ENCODE measurements at places on chromosomes 12 and 14.

DNA sequence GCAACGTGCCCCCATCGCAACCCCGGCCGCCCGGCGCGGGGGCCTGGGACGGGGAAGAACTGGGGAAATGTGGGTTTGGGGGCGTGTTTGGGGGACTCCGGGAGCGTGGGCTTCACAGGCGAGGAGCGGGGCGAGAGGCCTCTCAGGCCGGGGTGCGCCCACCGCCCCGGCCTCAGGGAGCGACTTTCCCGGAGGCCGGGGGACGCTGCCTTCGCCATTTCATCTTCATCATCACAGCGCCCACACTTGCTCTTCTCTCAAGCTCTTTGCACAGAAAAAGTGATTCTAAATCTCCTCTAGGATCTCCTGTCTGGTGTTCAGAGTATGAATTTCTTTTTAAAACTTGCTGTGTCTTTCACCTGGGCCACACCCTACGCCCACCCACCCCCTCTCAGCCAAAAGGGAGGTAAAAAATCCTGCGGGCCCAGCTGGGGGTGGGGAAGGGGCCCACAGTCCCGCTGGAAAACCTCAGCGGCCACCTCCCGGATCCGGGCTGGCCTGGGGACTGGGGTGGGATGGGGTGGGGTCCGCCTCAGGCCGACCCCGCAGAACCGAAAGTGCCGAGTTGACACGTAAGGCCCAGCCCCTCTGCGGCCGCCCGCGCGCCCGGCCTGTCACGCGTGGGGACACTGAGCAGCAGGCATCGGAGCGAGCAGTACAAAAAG lies 7.4 kb downstream of the CDKN1B start:
- DNase-seq: peak; percentile 8

GRCh38 chr12:100567945-100568344 lies 5.5 kb upstream of the GAS2L3 start:
- no peak for DNase-seq

- no peak for DNase-seq
Observed at GRCh38 chr12:60398547-60398946, 802.7 kb downstream of the SLC16A7 start.

DNA sequence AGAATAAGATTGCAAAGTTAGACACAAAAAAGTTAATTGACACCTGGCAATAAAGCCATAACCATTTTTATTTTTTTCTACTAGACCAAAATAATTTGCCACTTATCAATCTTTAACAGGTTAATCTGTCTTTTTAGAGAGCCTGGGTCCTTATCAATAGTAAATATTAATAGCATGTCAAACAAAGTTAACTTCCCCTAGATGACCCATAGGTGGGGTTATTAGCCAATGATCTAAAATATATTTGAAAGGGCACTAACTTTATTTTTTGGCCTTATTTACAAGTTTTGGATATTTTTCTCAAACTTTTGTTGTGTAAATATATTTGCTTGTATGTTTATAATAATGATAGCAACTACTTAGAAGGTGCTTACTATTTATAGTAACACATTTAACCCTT lies 3.9 kb downstream of the ANKRD33 start:
- peak; percentile 4 for DNase-seq

DNA sequence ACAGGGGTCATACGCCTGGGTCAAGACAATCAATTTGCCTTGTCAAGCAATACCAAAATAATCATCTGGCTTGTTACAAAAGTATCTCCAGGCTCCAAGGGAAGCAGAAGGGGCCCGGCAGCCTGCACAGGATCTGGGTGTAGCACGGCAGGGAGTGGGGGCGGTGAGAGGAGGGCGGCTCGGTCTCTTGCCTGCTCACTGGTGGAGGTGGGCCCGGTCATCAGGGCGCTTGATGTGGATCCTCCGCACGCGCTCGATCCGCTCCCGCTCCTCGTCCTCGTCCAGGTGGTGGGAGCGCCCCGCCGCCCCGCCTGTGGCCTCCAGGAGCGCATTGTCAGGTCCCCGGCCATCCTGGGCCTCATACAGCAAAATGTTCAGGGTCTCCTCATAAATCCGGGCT lies 25.7 kb downstream of the KCTD10 start:
- no peak for DNase-seq

DNA sequence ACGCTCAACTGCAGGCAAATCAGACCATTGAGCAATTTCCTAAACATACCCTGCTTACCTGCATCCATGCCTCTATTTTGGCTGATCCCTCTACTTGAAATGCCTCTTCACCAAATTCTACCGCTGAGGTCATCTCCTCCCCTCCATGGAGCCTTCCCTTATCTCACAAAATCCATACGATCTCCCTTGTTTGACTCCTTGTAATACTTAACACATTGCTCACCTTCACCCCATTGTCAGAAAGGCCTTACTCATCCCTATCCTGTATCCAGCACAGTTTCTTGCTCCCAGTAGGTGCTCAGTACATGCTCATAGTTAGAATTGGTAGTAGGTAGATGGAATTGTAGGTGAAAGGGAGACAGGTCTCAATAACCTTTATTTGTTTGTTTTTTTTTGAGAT lies 5.4 kb downstream of the DDN start:
- no peak for DNase-seq

DNA sequence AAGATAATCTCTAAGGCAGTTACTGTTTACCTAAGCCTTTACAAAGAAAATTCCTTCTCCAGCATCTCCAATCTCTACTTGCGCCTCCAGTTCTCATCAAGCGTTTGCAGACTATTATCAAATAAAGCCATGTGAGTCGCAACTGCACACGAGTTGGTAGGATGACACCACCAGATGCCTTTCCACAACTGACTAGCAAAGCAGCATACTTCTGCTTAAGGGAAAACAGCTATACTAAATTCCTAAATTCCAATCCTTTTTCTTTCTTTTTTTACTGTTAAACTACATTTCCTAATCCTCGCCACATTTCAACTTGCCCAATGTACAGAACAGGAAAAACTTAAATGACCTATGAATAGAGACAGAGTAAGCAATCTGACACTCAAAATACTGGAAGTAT lies 166.7 kb downstream of the ITPR2 start:
- no peak for DNase-seq

DNA sequence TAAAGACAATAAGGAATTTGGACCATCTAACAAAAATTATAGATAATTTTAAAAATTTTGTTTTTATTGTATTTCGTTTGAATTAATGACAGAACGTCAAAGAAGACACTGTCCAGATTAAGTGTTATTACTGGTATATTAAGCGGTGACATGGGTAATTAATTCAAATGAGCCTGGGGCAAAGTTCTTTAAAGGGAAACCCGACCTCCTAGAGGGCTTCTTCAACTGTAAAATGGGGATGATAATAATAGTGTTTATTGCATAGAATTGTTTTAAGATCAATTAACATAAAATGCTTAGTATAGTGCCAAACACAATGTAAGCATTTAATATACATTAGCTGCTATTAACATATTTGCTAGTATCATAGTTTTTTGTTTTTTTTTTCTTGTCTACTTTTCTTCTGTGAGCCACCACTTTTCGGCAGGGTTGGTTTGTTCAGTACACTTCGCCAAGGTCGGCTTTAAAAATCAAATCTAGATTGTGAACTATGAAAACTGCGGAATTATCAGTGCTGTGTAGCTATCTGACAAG lies 514 bp upstream of the LARP4 start:
- DNase-seq: peak; percentile 64

DNA sequence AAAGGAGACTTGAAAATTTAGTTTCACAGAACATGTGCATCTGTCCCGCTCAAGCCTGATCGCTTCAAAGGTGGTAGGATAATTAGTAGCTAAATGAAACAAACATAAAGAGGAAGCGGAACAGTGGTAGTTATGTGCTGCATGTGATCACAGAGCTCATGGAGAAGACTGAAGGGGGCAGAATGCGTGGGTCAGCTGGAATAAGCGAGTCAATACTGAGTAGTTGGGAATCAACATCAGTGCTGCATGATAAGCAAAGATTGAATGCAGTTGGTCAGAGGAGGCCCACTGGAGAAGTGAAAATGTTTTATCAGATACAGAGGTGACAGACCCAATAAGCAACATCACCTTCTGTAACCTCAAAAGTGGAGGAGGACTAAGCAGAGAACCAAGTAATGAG lies 95.1 kb upstream of the RFX4 start:
- DNase-seq: no peak

- DNase-seq: no peak
Observed at GRCh38 chr14:29674566-29675285, 252.9 kb downstream of the PRKD1 start.

DNA sequence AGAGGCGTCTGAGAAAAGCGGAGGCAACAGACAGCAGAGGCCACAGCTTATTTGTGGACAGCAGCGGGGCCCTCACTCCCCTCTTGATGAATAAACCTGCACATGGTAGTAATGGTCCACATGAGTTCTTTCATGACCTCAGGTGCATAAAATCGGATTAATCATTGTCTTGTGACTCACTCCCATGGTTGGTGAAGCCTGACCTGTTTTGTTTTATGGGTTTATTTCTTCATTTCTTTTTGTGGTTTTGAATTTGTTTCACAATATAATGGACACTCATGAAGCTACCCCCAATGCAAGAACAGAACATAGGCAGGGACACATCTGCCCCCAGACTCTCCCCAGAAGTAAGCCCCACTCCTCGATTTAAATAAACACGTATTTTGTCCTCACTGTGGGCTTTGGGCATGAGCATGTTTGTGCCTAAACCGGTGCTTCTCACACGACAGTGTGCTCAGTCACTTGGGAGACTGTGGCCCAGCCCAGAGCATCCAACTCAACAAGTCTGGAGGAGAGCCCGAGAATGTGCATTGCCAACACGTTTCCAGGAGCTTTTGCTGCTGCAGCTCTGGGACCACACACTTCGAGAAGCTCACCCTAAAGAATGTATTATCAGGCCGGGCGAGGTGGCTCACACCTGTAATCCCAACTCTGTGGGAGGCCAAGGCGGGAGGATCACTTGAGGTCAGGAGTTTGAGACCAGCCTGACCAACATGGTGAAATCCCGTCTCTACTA lies 116.1 kb downstream of the SCARB1 start:
- no peak for DNase-seq

DNA sequence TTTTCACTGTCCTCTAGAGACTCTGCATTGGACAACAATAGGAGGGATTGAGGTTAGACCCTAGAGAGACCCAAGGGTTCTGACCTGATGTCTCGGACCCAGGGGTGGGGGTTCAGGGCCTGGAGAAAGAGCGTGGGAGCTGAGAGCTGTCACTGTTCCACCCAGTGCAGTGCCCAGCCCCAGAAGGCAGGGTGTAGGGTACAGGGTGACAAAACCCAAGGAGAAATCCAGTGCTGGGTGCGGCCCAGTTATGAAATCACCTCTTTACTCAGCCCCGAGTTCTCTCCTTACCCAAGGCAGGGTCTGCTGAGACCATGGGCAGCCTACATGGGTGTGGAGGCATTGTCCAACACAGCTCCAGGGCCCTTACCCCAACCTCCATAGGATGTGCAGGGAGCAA lies 2.6 kb downstream of the AQP2 start:
- no peak for DNase-seq

- DNase-seq: peak; percentile 52
Observed at GRCh38 chr12:95548056-95548538, 3.2 kb downstream of the USP44 start.

- DNase-seq: no peak
Observed at GRCh38 chr12:27859648-27860047, 79.6 kb upstream of the MANSC4 start.

GRCh38 chr14:50121486-50121885 lies 5.1 kb upstream of the VCPKMT start:
- DNase-seq: peak; percentile 52

- DNase-seq: no peak
Observed at GRCh38 chr12:59700153-59700450, 104.3 kb downstream of the SLC16A7 start.

DNA sequence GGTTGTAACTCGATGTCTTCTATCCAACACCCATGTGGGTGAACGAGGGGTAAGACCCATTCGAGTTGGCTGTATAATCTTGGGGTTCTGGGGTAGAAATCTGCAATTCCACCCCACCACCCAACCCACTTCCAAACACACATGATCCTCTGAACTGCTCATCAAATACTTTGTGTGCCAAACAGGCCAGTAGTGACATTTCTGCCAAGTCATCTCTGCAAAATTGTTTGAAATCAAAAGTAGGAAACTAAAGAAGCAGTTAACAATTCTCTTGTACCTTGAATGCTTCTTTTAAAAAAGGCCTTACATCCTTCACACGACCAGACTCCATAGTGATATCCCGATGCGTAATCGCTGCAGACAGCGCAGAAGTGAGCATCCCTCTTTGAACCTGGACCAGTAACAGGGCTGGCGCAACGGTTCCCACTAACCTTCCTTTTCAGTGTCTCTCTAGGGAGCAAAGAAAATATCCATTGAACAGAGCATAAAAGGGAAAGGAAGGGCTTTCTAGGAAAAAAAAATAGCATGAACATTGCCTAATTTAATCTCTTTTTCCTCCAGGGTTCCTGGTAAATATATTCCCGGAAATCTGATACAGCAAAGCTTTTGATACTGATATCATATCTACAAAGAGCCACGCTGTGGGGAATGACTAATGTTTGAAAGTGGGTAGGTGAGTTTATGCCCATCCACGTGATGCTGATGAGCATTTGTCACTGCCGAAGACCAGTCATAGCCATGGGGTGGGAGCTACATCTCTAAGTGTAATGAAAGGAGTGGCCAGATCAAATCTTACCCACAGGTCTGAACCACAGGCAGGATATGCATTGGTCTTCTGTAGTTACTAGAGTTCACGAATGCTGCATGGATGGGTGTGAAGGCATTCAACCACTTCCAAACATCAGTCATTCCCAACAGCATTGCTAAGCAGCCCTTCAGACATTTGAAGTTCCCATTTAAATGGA lies 14.2 kb downstream of the ESR2 start:
- DNase-seq: no peak

GRCh38 chr14:88667555-88668273 lies 104.9 kb downstream of the ZC3H14 start:
- peak; percentile 80 for DNase-seq

DNA sequence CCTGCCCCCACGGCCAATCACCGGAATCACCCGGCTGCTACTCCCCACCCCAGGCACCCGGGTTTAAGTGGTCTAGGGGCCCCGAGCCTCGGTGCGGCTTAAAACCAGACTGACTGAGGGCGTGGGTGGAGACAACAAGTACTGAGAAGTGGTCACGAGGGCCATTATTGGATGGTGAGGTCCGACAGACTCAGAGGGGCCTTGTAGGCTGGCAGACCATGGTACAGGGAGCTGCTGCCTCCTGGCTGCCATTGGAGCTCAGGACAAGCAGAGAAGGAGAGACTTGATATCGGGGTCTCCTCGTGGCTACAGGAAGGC lies 54.1 kb downstream of the FBRSL1 start:
- no peak for DNase-seq

DNA sequence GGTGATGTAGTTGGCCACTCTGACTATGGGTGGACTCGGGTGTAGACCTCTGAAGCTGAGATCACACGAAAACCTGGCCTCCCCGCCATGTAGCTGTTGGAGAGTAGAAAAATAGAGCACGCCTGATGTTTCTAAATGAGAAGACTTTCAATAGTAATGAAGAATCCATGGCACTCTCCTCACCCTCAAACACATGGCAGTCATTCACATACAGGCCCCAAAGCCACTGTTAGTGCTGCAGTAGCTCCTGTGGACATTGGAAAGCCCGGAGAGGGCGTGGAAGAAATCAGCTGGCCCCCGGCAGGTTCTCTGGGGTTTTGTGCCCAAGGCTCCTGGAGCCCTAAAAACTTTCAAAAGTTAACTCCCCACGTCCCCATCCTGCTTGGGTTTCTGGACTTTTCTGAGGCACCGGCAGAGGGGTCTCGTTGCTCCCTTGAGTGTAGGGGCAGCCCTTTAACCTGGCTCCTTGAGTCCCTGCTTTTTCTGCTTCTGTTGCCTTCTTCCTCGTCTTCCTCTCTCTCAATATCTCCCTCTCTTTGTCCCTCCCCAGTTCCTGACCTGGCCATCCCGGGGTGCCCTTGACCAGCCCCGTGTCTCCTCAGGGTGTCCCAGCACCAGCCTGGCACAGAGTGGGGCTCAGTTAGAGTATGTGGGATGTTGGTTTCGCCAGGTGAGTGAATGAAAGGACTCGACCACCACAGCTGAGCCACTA lies 8.3 kb downstream of the MEG3 start:
- DNase-seq: no peak
